ENCODE measurements at places on chromosomes 7 and 10.
A peak's percentile ranks its signal among the peaks of the same experiment; 100 is the strongest.

DNA sequence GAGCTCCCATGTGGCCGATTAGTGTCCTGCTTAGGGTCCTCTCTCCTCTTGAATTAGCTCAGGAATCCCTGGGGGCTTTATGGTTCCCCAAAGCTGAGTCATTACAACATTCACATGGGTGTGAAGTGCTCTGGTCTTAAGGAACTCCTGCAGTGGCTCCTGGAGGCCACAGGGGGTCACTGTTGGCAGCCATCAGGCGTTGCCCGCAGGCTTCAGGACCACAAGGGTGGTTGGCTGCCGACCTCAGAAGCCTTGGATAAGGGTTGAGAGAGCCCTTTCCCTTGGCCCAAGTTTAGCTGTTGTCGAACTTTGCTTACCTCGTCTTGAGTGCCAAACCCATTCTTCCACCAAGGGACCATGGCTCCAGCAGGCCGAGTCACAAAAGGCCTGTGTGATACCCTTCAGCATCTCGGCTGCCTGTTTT, 61.7 kb downstream of the SH2D4B start:
- DNase-seq, result peak; percentile 50

- DNase-seq, result no peak
These were observed 316.5 kb downstream of the WDR11 start for GRCh38 chr10:121167534-121168243.

- DNase-seq, result no peak
These were observed 434.4 kb downstream of the TCERG1L start for GRCh38 chr10:130877126-130877525.

DNA sequence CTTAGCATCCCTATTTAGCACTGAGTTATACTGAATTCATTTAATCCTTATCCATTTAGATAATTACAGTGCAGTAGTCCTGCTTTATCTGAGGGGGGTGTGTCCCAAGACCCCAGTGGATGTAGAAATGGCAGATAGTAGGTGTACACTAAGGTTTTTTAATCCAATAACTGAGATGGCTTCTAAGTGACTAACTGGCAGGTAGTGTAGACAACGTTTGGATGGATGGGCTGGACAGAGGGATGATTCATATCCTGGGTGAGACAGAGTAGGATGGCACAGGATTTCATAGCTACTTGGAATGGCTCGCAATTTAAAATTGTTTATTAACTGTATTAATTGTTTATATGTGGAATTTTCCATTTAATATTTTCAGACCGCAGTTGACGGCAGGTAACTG, 295.6 kb downstream of the CCDC3 start:
- DNase-seq, result no peak

- DNase-seq, result no peak
These were observed 18.1 kb downstream of the RAB11FIP2 start for GRCh38 chr10:118028619-118029018.
